ENCODE measurements at places on chromosomes 1 and 21.

GRCh38 chr1:54421101-54421504 lies 14.9 kb upstream of the SSBP3 start:
- no peak for DNase-seq

DNA sequence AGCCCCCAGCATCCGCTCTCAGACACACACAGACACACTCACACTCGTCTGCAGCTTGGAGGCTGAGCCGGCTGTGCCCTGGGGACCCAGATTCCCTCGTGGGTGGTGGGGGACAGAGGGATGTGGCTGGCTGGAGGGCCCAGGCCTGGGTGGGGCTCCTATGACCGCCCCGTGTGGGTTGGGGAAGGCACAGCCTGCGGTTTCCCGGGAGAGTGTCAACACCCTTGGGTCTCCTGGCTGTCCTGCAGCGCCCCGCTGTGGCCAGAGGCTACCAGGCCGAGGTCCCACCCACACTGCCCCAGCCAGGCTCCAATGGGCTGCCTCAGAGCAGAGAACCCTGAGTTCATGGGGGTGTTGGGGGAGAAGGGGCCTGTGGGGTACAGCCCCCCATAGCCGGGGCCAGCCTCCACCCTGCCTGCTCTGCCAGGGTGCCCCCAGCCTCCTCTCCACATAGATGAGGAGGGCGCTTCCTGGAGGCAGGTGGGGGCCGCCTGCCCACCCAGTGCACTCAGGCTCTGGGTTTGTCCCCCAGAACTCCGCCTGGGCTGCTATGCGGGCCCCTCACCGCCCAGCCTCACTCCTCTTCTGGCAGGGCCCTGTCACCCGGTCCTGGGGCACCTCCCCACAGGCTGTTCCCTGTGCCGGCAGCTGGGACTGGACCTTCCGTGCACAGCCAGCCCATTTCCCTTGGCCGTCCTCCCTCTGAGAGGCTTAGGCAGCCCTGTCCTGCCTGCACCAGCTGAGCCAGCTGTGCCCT lies at the start of gene TTC34:
TTC34 (minus strand) TSS at position 159 of the 757 bp plus-strand sequence. CDS start 866 bp downstream, outside the sequence.
- no peak for DNase-seq

DNA sequence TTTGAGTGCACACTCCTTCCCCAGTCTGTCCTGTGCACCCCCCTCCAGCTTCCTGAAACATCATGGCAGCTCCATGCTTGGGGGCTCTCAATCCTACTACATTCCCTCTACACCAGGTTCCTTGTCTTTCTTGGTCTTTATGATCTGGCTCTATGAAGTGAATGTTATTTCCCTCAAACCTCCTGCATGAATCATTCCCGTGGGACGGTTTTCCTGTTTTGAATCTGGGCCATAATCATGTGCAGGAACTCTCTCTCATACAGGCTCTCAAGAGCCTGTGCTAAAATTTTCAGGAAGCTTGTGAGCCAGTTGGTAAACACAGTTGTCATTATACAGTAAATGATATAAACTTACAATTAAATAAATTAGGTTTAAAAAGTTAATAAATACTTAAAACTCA lies 89.8 kb upstream of the KCNE2 start:
- peak; percentile 40 for DNase-seq

DNA sequence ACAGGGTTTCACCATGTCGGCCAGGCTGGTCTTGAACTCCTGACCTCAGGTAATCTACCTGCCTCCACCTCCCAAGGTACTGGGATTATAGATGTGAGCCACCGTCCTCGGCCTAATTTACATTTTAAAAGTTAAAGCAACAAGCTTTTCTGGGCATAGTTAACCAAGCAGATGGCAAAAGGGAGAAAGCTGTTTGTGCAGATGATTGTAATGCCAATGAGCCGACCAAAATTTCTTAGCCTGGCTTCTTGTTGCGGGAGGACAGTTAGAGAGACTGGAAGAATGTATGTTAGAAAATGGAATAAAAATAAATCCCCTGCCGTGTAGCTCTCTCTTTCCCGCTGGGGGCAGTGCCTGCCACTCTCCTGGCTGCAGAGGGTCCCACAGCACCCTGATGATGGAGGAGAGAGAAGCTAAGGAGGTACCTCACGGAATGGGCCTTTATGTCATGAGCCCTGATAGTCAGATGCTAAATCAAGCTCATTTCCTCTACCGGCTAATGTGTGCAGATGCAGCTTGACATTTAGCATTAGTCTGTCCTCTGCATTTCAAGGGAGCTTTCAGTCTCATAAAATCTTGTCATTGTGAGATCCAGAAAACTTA lies 87.2 kb downstream of the HHAT start:
- no peak for DNase-seq

GRCh38 chr1:27113861-27114260 lies 41.1 kb downstream of the SLC9A1 start:
- DNase-seq, result no peak

GRCh38 chr1:40245686-40246085 lies 2.1 kb upstream of the TMCO2 start:
- DNase-seq, result no peak

DNA sequence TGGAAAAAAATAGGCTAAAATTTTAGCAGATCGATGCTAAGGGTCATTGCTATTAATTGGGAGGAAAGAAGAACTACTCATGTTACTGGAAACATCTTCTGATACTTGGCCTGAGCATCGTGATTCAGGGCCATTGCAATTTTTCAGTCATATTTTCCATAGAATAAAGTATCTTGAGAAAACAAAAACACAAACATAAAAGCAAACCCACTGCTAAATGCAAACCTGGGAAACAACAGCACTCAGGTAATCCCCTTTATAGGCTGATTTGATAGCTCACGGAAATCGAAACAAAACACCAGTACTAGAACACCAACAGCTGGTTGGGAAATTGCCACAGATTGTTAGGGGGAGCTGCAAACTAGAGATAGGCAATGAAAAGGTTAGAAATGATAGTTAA lies 172.9 kb upstream of the ESRRG start:
- no peak for DNase-seq

DNA sequence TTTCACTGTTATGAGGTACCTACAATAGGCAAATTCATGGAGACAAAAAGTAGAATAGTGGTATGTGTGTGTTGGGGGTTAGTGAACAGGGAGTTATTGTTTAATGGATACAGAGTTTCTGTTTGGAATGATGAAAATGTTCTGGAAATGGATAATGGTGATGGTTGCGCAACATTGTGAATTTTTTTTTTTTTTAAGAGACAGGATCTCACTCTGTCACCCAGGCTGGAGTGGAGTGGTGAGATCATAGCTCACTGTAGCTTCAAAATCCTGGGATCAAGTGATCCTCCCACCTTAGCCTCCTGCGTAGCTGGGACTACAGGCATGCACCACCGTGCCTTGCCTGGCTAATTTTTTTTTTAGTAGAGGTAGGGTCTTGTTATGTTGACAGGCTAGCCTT lies 34.5 kb upstream of the TRABD2B start:
- no peak for DNase-seq

GRCh38 chr1:77197351-77197750 lies 21.9 kb downstream of the PIGK start:
- DNase-seq, result no peak

- DNase-seq, result no peak
Observed at GRCh38 chr1:222019029-222019428, 277.1 kb upstream of the DUSP10 start.

- no peak for DNase-seq
Observed at GRCh38 chr1:33364565-33364918, 43.6 kb upstream of the A3GALT2 start.

DNA sequence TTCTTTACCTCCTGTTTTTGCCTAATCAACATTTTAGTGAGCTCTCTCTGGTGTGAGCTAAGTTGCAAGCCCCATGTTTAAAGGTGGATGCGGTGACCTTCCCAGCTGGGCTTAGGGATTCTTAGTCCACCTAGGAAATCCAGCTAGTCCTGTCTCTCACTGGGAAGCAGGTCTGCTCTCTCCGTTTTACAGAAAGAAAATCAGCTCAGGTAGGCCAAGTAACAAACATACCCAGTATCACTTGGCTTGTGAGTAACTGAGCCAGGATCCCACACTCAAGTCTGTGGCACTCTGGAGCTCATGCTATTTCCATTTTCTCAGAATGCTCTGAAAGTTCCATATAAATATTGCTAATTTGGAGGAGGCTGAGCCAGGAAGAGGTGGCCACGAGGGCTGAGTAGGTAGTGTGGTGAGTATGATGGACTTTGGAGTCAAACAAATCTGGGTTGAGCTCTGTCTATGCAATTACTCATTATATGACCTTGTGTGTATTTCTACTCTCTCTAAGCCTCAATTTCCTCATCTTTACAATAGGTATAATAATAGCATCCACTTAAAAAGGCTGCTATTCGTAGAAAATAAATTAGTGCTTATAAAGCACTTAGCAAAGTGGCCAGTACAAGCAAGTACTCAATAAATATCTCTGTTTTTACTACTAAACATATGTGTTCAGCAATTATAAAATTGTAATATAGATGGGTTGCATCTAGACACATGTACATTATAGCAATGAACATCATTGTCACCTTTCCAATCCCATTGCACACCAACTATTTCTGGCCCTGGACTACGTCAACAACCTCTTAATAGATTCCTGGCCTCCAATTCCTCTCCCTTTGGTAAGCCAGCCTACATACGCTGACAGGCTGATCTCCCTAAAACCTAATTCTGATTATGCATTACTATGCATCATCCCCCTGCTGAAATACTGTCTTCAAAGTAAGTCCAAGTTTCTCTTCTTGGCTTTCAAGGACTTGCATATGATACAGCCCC lies 32.7 kb upstream of the DHCR24 start:
- no peak for DNase-seq

DNA sequence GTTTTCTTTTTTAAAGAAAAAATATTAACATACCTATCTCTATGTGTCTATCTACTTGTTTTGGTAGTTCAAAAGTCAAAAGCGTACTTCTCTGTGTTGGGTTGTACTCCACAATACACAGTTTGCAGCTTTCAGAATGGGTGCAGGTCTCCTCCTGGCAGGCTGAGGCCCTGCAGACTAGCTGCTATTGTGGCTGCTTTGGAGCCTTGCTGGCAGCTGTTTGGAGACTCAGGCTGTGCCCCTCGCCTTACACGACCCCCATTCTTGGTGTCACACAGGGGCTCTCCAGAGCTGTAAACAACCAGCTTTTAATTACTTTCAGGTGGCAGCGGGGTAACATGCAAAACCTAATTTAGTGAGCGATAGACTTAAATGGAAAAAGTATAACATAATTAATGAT lies 160.4 kb downstream of the DSCAM start:
- no peak for DNase-seq

DNA sequence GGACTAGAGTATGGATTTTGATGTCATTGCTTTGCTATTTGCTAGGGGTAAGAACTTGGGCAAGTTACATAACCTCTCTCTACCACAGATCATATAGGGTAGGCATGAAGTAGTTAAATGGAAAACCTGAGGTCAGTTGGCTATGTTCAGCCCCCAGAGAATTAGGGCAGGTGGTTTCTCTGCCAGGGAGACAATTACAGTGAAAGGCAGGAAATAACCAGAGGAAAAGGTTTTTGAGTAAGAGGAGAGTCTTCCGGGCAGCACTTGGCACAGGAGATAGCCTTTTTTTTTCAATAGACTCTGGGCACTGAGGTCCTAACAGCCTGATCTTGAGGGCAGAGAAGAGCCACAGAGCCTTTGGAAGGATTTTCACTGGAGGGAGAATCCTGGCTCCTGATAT lies 16.7 kb upstream of the SERBP1 start:
- no peak for DNase-seq

- DNase-seq, result peak; percentile 44
Observed at GRCh38 chr1:199319341-199319740, 680.5 kb downstream of the PTPRC start.

- no peak for DNase-seq
Observed at GRCh38 chr1:182630586-182630985, 26.4 kb upstream of the RGS16 start.

DNA sequence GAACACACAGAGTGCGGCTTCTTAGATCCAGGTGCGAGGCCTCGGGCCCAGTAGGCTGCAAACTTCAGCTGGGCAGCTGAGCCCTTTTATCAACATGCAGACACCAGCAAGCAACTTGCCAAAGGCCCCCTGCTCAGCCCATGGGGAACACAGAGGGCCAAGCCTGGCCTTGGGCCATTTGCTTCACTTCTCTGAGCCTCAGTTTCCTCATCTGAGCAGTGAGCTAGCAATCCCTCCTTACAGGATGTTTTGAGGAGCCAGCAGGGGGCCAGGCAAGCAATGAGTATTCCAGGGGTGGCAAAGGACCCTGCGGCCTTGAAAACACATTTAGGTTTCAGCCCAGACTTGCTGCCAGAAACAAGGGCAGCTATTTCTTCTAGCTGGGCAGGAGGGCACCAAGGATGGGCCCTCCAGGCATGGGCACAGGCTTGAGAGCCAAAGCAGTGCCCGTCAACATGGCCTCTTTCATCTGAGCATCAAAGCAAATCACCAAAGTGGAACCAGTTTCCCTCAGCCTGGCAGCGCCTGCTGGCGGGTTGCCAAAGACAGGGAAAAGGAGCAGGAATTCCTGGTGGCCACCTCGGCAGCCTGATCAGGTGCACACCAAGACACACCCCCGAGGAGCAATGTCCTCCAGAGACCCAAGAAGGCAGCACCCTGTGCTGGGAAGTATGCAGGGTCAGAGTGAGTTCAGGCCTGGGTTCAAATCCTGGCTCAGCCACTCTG lies 1.4 kb downstream of the MATN1 start:
- DNase-seq, result no peak

DNA sequence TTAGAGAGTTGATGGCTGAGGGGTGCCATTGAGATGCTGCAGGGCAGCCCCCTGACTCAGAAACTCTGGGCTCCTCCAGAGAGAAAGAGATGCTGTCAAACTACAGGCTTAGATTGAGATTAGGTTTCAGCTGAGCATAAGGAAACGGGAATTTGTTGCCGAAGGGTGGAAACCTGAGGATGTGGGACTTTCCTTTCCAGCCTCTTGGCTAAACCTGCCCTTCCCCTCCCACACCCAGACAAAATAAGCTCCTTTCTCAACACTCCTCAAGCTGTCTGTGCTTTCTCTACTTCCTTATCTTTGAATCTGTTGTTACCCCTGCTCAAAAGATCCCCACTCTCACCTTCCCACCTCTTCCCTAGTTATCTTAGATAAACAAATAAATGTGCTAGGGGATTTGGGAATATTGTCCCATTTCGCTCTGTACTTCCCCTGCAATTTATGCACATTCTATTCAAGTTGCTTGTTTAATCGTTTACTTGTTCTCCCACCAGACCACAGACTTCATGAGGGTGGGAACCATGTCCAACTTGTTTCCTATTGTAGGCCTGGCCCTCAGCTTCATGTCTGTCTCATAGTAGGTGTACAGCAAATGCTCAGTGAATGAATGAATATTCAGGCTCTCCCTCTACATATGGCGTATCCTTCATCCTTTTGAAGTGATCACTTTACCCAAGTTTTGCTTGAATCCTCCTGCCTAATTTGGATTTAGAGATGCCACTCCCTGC lies 30.6 kb upstream of the MARK1 start:
- no peak for DNase-seq

DNA sequence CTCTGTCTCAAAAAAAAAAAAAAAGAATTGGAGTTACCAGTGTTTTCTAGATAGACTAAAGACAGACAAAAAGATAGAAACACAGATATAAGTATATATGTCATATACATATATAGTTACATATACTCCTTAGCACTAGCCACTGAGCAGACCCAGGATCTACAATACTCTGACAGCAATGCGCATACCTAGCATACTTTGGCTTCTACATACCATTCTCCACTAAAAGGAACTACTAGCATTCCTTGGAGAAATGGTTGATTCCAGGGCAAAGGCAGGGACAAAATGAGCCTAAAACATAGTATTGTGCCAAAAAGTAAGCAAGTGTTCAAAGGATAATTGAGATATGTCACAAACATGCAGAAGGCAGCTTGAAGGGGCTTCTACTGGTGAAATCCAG lies 22.7 kb downstream of the SYNJ1 start:
- peak; percentile 20 for DNase-seq
